ENCODE measurements at places on chromosomes 1 and 21.

- DNase-seq: no peak
Measured at GRCh38 chr1:172185211-172185610, 235.3 kb upstream of the C1orf105 start.

- no peak for DNase-seq
Measured at GRCh38 chr21:40714536-40714935, 132.4 kb downstream of the DSCAM start.

- DNase-seq: no peak
Measured at GRCh38 chr1:178341261-178341956, 155.4 kb downstream of the CLEC20A start.

- no peak for DNase-seq
Measured at GRCh38 chr21:46050668-46051378, 47.1 kb upstream of the COL6A2 start.
